ENCODE measurements at places on chromosomes 7 and 10.

GRCh38 chr10:16408379-16408778 lies 28.4 kb upstream of the PTER start:
- no peak for DNase-seq

DNA sequence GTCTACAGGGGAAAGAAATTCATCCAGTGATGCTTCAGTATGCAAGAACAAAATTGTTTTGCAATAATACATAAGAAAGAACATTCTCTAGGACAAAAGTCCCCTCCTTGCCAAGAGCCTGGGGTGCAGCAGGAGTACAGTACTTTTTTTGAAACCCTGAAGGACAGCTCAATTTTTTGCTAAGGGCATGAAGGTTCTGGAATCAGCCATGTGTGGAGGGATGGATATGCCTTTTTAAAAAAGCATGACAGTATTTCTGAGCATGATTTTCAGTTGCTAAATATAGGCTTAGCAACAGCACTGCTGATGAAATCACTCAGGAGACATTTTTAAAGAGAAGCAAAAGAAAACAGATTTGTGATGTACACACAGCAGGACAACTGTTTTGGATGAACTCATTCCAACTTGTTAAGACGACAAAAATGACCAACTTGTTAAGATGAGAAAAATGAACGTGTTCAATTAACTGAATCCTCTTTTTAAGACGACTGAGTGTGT lies 39.3 kb downstream of the HBP1 start:
- peak; percentile 31 for DNase-seq

- no peak for DNase-seq
These were observed 1.7 kb upstream of the MCU start for GRCh38 chr10:72690071-72690755.

DNA sequence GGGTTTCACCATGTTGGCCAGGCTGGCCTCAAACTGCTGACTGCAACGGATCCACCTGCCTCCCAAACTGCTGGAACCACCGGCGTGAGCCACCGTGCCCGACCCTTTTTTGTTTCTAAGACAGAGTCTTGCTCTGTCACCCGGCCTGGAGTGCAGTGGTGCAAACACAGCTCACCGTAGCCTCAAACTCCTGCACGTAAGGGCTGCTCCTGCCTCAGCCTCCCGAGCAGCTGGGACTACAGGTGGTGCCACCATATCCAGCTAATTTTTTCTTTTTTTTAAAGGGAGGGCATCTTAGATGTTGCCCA lies 36.4 kb downstream of the ADAP1 start:
- no peak for DNase-seq

DNA sequence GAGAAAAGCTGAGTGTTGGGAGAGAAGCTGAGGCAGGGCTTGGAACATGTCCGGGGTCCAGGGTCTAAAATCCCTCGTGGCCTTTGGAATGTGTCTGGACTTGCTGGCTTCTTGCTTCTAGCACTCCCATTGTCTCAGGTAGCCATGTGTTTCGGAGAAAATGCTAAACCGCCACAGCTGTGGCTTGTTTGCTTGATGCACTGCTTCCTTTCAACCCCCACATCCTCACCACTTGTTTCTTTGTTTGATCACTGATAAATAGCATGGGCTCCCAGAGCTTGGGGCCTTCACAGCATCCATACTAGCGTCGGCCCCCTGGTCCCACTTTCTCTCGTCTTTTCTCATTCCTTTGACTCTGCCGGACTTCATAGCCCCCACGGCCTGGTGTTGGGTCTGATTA lies 102.7 kb downstream of the ANKRD26 start:
- no peak for DNase-seq

- DNase-seq, result no peak
These were observed 34.0 kb downstream of the CUL2 start for GRCh38 chr10:35056133-35056532.

GRCh38 chr10:34679177-34679576 lies 135.9 kb downstream of the PARD3 start:
- no peak for DNase-seq

DNA sequence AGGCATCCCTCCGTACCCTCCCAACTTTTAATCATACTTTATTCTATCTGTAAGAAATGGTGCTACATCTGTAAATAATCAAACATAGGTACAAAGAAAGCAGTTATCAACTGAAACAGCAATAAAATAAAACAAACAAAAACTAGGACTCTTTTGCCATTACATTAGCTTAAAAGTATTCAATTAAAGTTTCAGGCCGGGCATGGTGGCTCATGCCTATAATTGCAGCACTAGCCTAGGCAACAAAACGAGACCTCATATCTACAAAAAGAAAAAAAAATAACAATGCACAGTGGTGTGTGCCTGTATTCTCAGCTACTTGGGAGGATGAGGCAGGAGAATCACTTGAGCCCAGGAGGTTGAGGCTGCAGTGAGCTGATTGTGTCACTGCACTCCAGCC lies 161.9 kb downstream of the SGMS1 start:
- no peak for DNase-seq

DNA sequence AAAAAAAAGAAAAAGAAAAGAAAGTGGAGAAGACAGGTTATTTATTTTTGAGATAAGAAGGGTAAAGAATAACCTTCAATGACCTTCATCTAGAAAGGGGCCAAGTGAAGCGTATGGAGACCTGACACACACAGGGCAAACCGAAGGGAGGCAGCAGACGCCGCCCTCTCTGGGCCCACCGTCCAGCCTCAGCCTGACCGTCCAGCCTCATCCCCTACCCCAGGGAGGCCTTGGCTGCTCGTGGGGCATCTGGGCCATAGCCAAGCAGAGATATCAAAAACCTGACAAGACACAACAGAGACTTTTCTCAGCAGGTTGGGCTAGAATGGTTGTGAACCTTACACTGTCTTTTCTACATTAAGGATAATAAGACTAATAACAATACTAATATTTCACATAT lies 10.9 kb downstream of the PRKAG2 start:
- no peak for DNase-seq

DNA sequence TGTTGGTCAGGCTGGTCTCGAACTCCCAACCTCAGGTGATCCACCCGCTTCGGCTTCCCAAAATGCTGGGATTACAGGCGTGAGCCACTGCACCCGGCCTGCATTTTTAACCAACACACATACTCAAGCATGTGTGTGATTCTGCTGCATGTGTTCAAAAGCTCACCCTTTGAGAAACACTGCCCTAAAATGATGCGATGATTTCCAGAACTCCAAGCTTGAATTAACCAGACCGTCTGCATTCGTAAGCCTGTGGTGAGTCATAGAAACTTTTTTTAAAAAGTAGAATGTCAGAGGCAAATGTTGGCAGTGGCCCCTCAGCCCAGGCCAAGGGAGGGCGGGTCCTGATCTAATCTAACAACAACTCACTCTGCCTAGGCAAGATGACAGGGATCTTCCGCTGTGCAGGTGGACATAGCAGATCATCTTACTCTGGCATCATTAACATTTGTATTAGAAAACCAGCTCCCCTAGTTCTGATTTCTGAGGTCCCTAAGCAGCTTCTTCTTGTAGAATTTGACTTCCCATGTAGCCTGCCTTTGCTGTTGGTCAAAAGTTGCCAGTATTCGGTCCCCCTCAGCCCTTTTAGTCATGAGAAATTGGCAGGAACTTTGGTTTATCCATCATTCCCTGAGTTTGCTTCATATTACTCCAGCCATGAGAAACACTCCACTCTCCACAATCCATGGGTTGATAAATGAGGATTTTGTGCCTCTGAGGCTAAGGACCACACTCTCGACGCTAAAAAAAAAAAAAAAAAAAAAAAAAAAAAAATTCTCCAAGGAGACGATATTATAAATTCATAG lies 190.4 kb downstream of the SKIDA1 start:
- DNase-seq, result peak; percentile 92

Measured in cardiac fibroblast (primary cell).